Tongue (tissue), 3 donors: ENCODE measurements at places on chromosomes 11 and 22. TPM values are rescaled to one million over a fixed set of nuclear protein-coding genes. Genes with fewer than 3 reads are reported as not detected.

IGHMBP2 gene
- total RNA-seq = 20.1 TPM

FOLR1 gene
- total RNA-seq = 1.6 TPM

HBD gene
- not detected for total RNA-seq

KRTAP5-11 gene
- total RNA-seq = not detected

SLC5A1 gene
- total RNA-seq = 2.4 TPM

OR8A1 gene
- total RNA-seq = not detected

HEPN1 gene
- total RNA-seq = not detected

MRPL49 gene
- 38.1 TPM for total RNA-seq

SSTR3 gene
- 0.10 TPM for total RNA-seq
